ENCODE measurements at places on chromosomes 2 and 18.

- no peak for DNase-seq
Observed at GRCh38 chr2:66682476-66682875, 247.6 kb downstream of the MEIS1 start.

GRCh38 chr2:58347810-58348209, 106.7 kb upstream of the FANCL start:
- DNase-seq, result no peak

GRCh38 chr2:3272761-3273160, 104.9 kb downstream of the EIPR1 start:
- DNase-seq, result no peak

DNA sequence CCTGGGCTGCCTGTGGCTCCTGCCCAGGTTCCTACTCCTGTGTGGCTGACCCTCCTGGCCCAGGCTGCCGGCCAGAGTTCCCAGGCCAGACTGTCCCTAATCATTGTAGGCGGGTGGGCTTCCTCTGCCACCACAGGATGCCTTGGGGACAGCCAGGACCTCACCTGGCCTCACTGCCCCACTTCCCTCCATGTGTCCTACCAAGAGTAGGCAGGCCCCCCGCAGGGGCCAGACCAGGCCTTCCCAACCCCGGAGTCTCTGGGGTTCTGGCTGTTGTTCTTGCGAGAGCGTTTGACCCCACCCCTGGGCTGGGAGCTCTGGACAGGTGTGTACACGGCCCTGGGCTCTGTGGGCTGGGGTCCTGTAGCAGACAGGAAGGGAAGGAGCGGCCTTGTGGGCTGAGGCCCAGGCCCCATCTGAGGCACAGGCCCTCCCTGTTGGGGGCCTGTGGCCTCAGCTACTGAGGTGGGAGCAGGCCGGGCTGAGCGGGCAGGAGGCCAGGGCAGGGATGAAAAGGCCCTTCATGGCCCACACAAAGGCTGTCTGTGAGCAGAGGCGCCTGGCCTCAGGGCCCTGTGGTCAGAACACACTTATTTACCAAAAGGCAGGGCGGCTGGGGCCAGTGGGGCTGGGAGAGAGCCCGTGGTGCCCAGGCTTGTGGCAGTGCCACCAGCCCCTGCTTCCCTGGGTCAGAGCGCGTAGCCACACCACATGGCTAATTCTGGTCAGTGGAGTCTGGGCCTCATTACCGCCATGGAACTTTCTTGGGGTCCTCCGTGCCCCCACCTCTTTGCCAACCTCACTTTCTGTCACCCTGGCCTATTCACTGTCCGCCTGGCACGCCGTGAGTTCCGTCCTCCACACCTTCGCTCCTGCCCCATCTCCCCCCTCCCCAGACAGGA, 2.0 kb downstream of the SNORC start:
- DNase-seq, result no peak

GRCh38 chr18:42039396-42039795, 84.4 kb downstream of the PIK3C3 start:
- no peak for DNase-seq

GRCh38 chr2:63751901-63752300, 89.8 kb upstream of the UGP2 start:
- no peak for DNase-seq

DNA sequence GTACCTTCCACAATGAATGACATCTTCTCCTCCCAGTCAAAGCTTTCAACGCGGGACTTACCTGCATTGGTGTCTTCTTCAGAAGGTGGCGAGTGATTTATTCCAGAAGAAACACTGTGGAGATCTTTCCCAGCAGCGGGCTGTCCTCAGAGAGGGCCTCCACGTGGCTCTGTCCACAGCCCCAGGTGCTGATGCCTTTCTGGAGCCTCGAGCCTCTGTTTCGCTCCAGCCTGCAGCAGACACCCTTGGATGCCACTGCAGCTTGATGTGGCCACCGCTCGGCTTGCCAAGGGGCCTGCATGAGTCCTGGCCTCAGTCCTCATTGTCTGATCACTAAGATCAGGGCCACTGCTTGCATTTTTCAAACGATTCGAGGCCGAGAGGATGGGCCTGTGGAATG, 46.6 kb upstream of the GALR1 start:
- no peak for DNase-seq

GRCh38 chr2:69216535-69217332, 170.3 kb downstream of the GFPT1 start:
- no peak for DNase-seq

- no peak for DNase-seq
Observed at GRCh38 chr18:61474341-61474740, 141.1 kb downstream of the CDH20 start.

DNA sequence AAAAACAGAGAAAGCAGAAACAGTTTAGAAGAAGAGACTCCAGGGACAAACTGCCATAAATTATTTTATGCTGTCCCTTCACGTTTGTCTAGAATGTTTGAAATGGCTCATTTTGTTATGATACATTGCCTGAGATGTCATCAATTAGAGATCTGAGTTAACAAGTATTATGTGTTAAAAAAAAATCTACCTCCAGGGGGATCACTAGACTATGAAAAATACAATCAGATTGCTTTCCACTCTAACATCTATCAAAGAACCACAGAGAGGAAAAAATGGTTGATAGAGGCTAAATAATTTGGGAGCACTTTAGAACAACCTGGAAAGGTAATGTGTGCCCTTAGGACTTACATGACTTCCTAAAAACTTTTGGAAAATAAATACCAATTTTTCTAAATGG, 103.8 kb upstream of the CCDC150 start:
- no peak for DNase-seq

DNA sequence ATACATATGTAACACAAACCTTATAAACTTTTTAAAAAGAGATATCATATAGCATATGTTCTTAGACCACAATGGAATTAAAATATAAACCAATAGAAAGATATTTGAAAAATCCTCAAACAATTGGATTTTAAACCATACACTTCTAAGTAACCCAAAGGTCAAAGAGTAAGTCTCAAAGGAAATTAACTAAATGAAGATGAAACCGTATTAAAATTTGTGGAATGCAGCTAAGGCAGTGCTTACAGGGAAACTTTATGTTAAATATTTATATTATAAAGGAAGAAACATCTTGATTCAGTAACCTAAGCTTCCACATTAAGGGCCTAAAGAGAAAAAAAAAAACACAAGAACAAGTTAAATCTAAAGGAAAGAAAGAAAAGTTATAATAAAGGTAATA, 966.1 kb downstream of the SLC4A3 start:
- DNase-seq, result no peak

- no peak for DNase-seq
Observed at GRCh38 chr2:230669386-230669950, 43.2 kb upstream of the CAB39 start.

DNA sequence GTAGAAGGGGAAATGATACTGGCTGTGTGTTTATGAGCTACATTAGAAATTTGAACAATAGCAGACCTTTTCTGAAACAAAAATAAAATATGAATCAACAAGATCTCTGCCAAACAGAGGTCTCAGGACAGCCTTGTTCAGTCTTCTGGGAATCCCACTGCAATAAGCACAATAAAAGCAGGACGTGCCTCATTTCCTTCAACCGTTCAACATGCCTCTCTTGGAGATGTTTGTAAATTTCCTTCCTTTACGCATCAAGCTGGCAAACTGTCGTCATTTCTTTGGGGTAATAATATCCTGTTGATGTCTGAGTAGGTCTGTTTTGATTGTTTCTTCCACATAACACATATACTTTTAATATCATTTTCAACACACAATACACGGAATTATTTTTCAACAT, 77.2 kb downstream of the TCF4 start:
- DNase-seq, result peak; percentile 91

DNA sequence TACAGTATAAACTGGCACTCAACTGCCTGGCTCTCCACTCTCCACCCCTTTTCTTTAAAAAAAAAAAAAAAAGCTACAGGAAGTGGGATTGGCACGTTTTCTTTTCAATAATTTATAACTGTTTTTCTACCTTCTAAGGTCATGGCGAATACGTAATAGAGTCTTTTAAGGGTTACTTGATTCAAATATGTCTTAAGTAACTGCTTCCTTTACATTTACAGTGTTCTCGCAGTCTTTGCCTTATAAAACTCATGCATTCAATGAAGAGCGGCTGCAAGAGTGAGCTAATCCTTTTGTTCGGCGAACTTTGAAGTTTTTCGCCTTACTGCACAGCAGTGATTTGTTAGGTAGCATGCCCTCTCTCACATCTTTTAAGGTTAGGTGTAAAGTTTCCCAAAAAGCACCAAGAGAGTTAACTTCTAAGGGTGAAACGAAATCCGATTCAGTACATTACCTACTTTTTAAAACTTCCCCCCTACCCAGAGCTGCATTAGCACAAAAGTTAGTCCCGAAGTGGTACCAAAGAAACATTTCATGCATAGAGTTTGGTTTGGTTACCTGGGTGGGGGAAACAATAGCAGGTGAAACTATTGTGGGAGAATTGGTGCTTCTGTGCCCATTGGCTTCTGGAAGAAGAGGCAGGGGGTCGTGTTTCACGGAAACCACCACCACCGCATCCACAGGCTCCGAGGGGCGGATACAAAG, 2.0 kb downstream of the KCTD1 start:
- no peak for DNase-seq

All from GF-D8 (cell line).